ENCODE measurements at places on chromosomes 11 and 22. TPM values are rescaled to one million over a fixed set of nuclear protein-coding genes. Genes with fewer than 3 reads are reported as not detected.

ANO5 gene
- total RNA-seq = 19.7 TPM

CLTCL1 gene
- 18.2 TPM for total RNA-seq

CRYAB gene
- 16.0 TPM for total RNA-seq

SLC37A2 gene
- 1.9 TPM for total RNA-seq

CATSPER1 gene
- not detected for total RNA-seq

OMP gene
- 3.4 TPM for total RNA-seq

ADM2 gene
- total RNA-seq = under 0.01 TPM

PTPN5 gene
- total RNA-seq = 46.3 TPM

OR51B5 gene
- total RNA-seq = 3.1 TPM

PRRG4 gene
- total RNA-seq = under 0.01 TPM

PLAAT3 gene
- 3.1 TPM for total RNA-seq

SCN3B gene
- 95.2 TPM for total RNA-seq

MEI1 gene
- total RNA-seq = not detected

C1QTNF4 gene
- total RNA-seq = 19.7 TPM

MS4A14 gene
- not detected for total RNA-seq

SLN gene
- total RNA-seq = 9.7 TPM

SYT8 gene
- total RNA-seq = not detected

EFCAB6 gene
- 12.5 TPM for total RNA-seq

C11orf52 gene
- not detected for total RNA-seq

Measured in parietal lobe (tissue), 2 donors.